ENCODE measurements at places on chromosomes 6 and 20.
A peak's percentile ranks its signal among the peaks of the same experiment; 100 is the strongest.

GRCh38 chr6:54754406-54754805 lies 92.2 kb upstream of the FAM83B start:
- DNase-seq: no peak

GRCh38 chr20:58109126-58109880 lies 119.2 kb downstream of the ANKRD60 start:
- no peak for DNase-seq

DNA sequence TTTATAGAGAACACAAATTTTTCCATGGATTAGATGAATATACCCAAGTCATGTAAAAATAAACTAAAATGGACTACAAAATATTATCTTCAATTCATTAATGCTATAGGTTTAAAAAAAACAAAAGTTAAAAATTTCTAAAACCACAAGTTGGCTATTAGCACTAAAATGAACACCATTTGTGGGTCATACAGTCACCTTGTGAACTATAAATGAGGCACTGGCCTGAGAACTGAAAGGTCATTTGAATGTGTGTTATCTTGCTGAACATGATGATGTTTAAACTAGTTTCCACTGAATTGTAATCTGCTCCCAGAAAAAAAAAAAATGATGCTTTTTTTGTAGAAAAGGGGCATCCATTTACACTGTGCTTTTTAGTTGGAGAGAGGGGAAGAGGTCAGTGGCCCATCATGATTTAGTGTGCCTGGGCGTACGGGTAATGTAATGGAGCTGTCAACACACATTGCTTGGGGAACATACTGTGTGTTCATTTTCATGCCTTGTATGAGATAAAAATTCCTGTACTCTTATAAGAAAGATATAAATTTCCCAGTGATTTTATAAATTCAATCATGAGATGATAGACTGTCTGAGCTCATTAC lies 96.6 kb upstream of the FKBP1C start:
- DNase-seq: no peak

GRCh38 chr6:101395345-101395744 lies 1.8 kb downstream of the GRIK2 start:
- peak; percentile 28 for DNase-seq

GRCh38 chr6:132131758-132132157 lies 180.6 kb upstream of the CCN2 start:
- DNase-seq: no peak

DNA sequence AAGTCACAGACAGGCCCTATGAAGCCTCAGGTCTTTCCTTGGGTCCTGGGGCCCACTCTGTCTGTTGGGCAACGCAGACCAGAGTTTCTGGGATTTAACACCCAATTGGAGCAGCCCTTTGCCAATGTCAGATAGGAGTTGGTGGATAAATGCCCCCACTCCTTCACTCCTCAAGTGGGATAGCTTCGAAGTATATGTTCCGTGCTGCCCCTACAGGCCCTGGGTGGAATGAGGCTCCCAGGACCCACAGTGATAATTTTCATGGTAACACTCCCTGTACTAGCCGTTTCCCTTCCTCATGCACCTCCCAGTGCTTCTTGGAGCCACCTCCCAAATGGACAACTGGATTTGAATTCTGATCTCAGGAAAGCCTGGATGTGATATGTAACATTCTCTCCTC lies 145.4 kb downstream of the FOXA2 start:
- DNase-seq: peak; percentile 55

DNA sequence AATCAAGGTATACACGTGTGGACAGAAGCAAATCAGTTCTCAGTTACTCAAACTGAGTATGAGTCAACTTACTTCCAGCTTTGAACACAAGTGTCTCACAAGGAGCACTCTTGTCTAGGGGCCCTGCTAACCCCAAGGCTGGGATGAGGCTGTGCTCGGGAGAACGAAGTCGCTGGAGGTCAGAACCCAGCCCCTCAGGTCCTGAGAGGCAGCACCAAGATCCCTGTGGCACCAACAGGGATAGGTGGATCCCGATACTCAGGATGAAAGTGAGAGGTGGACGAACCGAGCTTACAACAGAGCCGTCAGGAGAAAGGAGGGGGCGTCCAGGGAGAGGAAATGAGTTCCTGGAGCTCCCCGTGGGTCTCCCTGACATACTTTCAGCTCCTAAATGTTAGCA lies 85.7 kb downstream of the GINS1 start:
- DNase-seq: no peak

- no peak for DNase-seq
Measured at GRCh38 chr6:121698617-121699016, 263.2 kb downstream of the GJA1 start.

DNA sequence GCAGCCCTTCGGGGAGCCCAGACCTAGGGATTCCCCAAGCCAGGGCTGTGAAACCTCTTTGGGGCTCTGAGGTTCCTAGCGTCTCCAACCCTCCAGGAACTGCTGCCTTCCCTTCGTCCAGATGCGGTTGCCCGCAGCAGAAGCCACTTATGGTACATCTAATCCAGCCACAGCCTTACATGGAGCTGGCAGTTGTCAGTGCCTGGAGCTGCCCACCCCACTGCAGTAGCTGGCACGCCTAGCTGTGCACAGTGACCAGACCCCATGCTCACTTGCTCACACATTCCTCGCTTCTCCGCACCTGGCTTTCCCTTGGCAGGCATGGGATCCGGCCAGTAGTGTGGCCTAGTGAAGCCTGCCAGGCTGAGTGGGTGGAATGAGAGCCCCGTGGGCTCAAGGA lies 547.6 kb downstream of the TBC1D32 start:
- DNase-seq: no peak

GRCh38 chr20:61912665-61913422 lies 152.8 kb downstream of the TAF4 start:
- no peak for DNase-seq

DNA sequence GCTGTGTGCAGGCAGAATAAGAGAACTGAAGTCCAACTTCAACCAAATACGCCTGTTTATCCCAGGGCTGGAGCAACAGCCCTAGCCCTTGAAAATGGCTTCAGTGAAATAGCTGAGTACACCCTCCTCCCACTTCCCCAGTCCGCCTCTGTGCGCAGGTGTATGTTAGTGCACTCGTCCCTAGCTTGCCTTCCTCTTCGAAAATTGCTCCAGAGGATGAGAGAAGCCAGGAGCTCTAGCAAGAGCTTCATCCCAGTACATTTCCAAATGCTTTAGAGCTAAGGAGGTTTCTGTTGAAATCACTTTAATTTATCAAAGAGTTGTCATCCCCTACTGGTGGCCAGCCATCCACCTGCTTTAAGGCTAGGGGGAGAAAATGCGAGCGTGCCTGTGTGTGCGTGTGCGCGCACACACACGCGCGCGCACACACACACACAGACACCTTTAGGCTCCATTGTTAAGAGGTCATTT lies 5.4 kb upstream of the POU3F2 start:
- DNase-seq: peak; percentile 91

GRCh38 chr20:22070610-22071058 lies 365.2 kb downstream of the PAX1 start:
- DNase-seq: no peak

- DNase-seq: no peak
Measured at GRCh38 chr20:4067600-4068261, 52.4 kb upstream of the RNF24 start.

- no peak for DNase-seq
Measured at GRCh38 chr6:3294396-3294795, 35.6 kb downstream of the PSMG4 start.

GRCh38 chr6:111306104-111306888 lies 176.7 kb downstream of the REV3L start:
- peak; percentile 14 for DNase-seq

- no peak for DNase-seq
Measured at GRCh38 chr6:130525408-130525807, 159.6 kb downstream of the TMEM200A start.

DNA sequence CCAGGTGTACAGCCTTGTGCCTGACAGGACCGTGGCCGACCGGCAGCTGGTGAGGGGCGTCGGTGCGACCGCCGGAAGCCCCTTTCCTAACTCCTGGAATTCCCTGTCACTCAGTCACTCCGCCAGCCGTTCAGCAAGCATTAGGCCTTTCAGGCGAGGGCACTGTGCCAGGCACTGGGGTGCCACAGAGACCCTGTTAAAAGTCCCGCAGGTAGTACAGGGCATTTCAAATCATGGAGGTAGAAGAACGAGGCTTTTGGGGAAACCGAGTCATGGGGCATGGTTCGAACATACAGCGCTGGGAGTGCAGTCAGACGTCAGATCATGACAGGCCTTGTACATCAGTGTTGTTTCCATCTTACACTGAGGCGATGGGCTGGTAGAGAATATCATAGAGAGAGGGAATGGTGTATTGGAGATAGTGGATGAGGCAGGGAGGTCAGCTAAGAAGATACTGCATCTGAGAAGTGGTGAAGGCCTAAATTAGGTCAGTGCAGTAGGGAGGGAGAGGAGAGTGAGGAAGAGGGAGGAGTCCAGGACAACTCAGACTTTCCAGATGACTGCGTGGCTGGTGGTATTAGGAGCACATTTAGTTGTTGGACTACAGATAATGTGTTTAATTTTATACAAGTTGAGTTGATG lies 892 bp upstream of the DXO start:
- DNase-seq: no peak

- DNase-seq: no peak
Measured at GRCh38 chr6:109118337-109118736, 23.0 kb downstream of the CEP57L1 start.

DNA sequence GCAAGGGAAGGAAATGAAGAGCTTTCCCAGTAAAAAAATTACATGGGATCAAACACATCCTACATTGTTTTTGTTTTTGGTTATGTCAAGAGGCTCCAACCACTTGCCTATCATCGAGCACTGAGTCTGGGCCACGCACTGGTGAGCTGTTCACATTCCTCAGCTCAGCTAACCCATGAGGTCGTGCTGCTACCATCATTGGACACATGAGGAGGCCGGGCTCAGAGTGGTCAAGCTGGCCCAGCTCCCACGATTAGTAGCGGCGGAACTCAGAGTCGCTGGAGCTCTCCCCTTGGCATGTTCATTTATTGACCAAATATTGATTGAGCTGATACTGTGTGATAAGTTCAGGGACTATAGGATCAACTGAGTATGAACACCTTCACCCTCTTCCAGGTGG lies 164.9 kb downstream of the CDH26 start:
- DNase-seq: no peak

GRCh38 chr20:60999250-60999649 lies 252.8 kb upstream of the CDH4 start:
- no peak for DNase-seq

- no peak for DNase-seq
Measured at GRCh38 chr6:37126493-37126958, 43.4 kb upstream of the PIM1 start.

DNA sequence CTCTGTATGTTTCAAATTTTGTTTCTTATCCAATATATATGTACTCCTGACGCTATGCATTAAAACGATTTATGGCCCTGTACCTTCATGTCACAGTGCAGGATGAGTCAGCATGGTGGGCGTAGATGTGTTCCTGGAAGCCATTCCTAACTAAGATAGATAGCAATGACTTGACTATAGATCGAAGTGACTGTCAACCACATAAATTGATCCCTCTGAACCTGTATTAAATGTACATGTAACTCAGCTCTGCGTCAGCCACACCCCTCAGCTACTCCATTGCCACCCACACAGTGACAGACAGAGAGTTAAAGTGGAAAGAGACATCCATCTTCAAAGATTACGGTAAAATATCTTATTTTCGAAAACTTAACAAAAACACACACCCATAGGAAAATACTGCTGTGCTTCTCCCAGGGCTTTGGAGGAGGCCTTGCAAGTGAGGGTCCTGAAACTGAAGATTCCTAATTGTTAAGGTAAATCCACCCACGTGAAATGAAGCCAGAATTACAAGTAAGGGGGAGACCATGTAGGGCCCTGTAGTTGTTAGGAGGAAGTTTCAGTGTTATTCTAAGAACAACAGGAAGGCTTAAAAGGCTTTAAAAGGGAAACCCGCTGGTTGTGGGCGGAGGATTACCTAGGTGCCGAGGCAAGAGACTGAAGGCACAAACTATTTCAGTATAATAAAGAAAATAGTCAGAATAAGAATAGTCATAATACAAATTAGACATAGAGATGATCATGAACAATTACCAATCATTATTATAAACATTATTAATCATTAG lies 10.3 kb upstream of the RAD21L1 start:
- DNase-seq: no peak

DNA sequence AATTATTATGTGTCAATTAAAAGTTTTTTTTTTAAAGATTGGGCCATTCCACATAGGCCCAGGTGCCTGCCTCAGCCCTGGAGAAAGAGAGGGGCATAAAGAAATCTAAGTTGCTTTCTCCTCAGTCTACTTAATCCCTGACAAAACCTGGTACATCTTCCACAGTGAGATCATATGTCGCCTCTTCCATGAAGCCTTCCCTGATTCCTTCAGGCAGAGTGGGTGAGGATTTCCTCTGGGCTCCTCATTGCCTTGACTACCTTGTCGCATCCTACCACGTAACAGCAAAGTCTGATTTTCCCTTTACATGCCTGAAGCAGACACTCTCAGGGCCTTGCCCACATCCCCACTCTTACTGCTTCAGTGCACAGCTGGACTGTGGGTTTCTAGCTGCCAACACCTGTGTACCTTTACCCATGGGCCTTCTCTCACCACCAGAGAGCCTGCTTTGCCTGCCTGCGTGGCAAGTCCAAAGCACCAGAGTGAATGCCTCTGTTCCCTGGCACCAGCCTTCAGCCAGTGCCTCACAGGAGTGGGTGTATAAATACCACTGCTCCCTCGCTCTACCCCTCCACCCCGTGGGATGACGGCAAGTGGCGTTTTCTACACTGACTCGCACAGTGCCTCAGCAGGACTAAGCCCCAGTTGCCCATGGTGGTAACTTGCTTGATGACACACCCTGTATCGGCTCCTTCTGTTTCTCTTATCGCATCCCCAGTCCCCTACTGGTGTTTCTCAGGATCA lies 68.0 kb downstream of the EYA2 start:
- no peak for DNase-seq
